GM04504 (cell line): ENCODE measurements at places on chromosomes 1 and 21.

- DNase-seq: no peak
Measured at GRCh38 chr1:94552071-94552586, 10.6 kb upstream of the F3 start.

DNA sequence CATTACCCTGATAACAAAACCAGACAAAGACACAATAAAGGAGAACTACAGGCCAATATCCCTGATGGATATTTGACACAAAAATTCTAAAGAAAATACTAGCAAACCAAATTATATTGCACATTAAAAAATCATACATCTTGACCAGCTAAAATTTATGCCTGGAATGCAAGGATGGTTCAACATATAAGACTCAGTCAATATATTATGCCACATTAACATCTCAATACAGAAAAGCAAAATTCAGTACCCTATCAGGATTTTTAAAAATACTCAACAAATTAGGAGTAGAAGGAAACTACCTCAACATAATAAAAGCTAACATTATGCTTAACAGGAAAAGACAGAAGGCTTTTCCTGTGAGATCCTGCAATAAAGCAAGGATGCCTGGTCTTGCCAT lies 177.1 kb downstream of the MAGI3 start:
- no peak for DNase-seq

GRCh38 chr1:179038528-179039281 lies 13.0 kb downstream of the FAM20B start:
- no peak for DNase-seq

DNA sequence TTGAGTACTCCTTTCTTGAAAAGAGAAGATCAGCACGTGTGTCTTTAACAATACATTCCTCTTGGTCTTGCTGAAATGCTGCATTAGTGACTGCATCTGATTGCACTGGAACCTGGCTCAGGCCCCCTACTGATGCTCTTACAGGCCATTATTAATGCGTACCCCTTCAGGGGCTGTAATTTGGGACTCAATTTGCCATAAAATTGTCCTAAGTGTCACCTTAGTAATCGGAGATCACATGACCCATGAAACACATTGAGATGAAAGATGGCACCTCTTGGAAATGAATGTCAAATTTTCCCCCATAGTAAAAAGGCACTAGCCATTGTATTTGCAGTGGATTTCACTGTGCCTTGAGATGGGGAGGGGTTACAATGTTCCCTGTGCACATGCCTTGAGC lies 563.3 kb downstream of the KIF26B start:
- no peak for DNase-seq

DNA sequence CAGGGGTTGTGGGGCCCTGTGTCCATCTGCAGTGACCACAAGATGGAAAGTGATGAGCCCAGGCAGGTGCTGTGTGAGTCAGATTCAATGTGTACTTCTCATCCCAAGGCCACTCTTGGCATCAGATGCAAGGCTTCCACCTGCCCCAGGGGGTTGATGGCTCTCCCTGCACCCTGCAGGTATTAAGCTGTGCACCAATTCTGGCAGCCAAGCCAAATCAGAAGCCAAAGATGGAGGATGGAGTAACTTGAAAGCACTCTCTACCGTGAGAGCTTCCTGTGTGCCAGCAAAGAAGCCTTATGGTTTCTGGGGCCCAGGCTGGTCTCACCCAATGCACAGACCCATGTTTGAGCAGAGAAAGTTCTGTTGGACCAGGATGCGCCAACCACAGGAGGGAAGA lies 44.3 kb upstream of the TENT5C start:
- no peak for DNase-seq

DNA sequence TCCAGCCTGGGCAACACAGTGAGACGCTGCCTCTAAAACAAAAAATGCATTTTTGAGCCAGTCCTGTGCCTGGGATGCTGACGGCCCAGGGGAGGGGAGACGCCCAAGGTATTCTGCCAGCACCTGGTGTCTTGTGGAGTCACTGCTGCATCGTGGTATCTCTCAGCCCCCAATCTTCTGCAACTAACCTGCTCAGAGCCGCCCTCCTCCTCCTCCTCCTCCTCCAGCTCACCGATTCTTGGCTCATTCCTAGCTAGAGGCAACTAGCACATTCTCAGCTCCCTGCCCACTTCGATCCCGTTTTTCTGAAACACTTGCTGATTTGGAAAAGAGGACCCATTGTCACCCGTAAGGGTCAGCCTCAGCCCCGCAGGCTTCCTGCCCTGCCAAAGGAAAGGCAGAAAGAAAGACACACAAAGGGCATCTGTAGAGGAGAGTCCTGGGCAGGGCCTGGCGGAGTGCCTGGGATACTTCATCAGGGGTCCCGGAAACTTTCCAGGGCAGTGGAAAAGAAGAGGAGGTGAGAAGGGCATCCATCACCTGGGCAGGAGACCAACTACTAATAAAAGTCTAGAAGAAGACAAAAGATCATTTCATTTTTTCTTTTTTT lies 20.7 kb downstream of the GPR157 start:
- DNase-seq: no peak

DNA sequence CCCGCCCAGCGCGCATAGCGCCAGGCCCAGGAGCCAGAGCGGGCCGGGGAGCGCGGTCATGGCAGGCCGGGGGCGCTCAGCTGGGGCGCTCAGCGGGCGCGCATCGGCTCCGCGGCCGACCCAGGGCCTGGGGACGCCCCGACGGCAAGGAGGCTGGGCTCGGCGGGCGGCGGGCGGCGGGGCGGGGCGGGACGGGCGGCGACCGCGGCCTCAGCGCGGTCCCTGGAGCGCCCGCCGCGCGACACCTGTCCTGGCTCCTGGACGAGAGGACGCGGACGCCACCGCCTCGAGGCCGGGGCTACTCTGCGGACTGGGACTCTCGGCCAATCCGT lies 273 bp downstream of the BMP8B start:
- no peak for DNase-seq

DNA sequence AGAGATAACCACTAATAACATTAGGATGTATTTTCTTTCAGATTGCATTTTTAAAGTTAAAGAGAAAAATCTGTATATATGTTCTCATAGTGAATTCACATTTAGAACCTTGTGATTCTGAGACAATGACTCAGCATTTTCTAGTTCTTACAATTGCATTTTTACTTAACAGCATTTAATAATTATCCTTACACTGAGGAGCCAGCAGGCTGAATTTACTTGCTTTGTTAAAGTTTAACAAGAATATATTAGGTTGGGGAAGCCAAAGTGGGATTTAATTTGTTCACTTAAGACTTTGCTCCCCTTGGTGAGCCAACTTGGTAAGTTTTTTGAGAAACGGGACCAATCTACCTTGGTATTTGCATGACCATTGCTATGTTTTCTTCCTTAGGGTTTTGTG lies 4.5 kb downstream of the PATJ start:
- no peak for DNase-seq

GRCh38 chr1:46816930-46817329 lies 18.1 kb downstream of the CYP4B1 start:
- DNase-seq: no peak

GRCh38 chr1:7962014-7962335 lies 464 bp downstream of the PARK7 start:
- no peak for DNase-seq

GRCh38 chr1:102858695-102859094 lies 249.6 kb downstream of the COL11A1 start:
- DNase-seq: peak; percentile 84

DNA sequence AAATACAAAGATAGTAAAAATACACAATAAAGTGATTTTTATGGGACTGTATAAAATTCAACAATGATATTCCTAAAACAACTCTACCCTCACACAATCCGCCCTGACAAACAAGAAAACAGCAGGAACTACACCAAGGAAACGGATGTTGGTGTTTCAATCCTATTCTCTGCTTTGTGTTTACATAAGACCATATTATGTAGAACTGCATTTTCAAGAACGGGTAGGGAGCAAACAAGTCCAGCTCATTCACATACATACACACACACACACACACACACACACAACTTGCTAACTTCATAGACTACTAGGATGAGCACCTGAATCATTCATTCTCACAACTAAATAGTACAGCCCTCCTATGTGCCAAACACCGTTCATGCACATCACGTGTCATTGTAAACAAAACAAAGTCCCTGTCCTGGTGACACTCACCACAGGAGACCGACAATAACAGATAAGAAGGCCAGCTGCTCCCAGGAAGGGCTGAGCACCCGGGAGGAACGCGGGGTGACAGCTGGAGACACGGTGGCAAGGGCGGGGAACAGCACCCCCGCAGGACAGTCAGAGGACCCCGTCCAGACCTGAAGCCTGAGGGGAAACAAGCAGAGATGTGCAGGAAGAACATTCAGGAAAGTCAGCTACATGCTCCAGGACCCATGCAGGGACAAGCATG lies 43.0 kb downstream of the NPHP4 start:
- DNase-seq: no peak

GRCh38 chr1:20402585-20403422 lies 83.2 kb downstream of the CAMK2N1 start:
- DNase-seq: no peak

GRCh38 chr1:63960326-63960725 lies 186.5 kb downstream of the ROR1 start:
- DNase-seq: no peak
